ENCODE measurements at places on chromosomes 6 and 20. TPM values are rescaled to one million over a fixed set of nuclear protein-coding genes. Genes with fewer than 3 reads are reported as not detected.

SMLR1 gene
- not detected for total RNA-seq

DHX35 gene
- 12.9 TPM for total RNA-seq

SAPCD1 gene
- total RNA-seq: 12.8 TPM

DPPA5 gene
- total RNA-seq: not detected

FAM83D gene
- 23.1 TPM for total RNA-seq

DAAM2 gene
- not detected for total RNA-seq

SPAG4 gene
- total RNA-seq: 4.3 TPM

PRICKLE4 gene
- total RNA-seq: not detected

TAGAP gene
- 44.8 TPM for total RNA-seq

SSTR4 gene
- not detected for total RNA-seq

GSTA2 gene
- not detected for total RNA-seq

- peak; percentile 90 for DNase-seq
Measured at GRCh38 chr6:108782179-108783041, 65.8 kb upstream of the ARMC2 start.

GRCh38 chr6:137661601-137662000 lies 167.4 kb upstream of the OLIG3 start:
- DNase-seq: peak; percentile 65

- no peak for DNase-seq
Measured at GRCh38 chr6:48101290-48101689, 9.7 kb downstream of the PTCHD4 start.

- no peak for DNase-seq
Measured at GRCh38 chr6:25250878-25251277, 28.3 kb upstream of the CARMIL1 start.

GRCh38 chr20:57584768-57585461 lies 24.0 kb downstream of the PCK1 start:
- no peak for DNase-seq

- DNase-seq: no peak
Measured at GRCh38 chr20:10920396-10920795, 246.6 kb upstream of the JAG1 start.

GRCh38 chr6:92339936-92340640 lies 1079.3 kb downstream of the EPHA7 start:
- no peak for DNase-seq

GRCh38 chr6:12262236-12263061 lies 27.7 kb upstream of the EDN1 start:
- DNase-seq: no peak

DNA sequence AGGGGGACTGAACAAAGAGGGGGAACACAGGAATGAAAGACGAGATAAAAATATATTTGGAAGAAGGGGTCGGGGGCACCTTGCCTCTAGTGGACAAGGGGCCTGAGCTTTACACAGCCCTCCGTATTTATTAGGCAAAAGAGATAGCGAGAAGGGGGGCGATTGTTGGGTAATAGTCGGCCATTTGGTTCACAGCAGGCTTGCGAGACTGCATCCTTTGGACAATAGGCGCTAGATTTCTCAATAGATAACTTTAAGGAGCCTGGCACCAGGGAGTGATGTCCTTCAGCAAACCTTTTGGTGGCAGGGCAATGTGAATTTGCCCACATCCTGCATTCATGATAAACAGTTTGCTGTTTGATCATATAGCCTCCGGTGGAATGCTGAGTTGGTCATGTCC lies 3.0 kb upstream of the NANP start:
- DNase-seq: no peak

GRCh38 chr6:106014955-106015354 lies 71.2 kb upstream of the PRDM1 start:
- DNase-seq: no peak

DNA sequence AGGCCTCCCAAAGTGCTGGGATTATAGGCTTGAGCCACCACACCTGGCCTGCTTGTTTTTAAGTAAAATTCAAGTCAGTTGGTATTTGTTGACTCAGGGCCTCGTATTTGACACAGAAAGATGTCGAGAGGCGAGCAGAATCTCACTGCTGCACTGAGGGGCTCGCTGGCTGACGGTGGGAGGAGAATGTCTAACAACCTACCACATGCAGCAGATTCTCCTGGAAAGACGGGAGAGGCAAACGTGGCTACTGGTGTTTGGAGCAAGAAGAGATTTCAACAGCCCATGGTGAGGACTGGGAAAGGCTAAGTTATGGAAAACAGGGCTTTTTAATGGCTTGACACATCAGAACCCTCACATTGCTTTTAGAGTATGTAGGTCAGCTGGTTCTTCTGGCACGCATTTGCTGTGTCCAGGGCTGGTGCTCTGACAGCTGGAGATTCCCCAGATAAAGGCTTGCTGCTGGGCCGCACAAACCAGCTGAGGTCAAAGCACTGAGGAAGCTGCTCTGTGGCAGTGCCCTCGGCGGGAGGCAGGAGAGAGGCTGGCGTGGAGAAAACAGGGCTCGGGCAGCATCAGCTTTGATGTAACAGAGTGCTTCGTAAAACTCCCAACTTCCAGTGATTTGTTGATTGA lies 84.2 kb upstream of the FRMD1 start:
- DNase-seq: peak; percentile 32

DNA sequence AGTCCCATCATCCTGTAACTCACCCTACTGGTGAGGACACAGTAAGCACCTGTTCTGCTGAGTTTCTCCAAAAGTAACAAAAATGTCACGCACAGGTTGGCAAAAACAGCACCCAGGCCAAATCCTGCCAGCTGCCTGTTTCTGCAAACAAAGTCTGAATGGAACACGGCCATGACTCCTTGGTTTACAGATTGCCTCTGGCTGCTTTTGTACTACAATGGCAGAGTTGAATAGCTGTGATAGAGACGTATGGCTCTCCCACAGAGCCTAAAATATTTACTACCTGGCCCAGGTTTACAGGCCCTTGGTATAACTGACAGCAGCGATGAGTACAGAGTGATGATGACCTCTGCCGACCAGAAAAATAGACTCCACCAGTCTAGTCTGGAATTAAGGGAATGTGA lies 52.6 kb downstream of the CNKSR3 start:
- DNase-seq: no peak

GRCh38 chr20:3000852-3001523 lies 42.4 kb upstream of the GNRH2 start:
- DNase-seq: no peak

GRCh38 chr6:160378882-160379281 lies 30.7 kb downstream of the SLC22A3 start:
- no peak for DNase-seq

DNA sequence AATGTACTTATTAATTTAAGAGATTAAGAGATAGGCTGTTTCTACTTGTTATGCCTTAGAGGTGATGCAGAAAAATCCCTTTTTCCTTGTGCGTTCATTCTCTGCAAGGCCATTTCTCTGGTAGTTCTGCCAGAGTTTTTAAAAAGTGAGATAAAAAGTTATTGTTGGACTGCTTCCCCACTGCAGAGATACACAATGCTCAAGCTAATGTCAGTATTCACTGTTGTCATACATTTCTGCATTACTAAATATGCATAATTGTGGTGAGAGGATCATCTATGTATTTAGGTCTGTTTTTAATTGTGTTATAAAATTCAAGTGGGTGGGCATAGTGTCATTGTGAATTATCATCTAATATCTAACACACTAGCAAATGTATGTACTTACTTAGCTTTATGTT lies 600.4 kb downstream of the HTR1B start:
- DNase-seq: no peak

DNA sequence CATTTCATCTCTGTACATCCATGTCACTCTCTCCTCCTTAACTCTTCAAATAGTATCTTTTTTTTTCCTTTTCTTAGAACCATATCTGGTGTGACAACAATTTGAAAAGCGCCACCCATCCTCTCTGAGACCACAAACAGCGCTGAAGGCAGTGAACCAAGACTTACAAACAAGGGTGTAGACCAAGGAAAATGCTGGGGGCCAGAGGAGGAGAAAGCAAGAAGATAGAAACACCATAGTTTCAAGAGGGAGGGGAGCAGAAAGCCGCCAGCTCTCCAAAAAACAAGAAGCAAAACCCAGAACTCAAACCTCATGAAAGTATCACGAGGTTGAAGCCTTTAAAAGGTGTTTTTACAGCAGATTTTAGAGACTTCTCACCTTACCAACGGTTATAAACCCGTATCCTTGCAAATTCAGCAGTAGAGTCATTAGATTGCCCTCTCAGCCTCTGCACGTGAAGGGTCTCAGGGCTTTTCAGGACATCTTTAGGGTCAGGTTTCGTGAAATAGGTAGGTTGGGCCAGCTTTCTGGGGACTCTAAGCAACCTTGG lies 13.3 kb upstream of the RIPOR2 start:
- DNase-seq: peak; percentile 86

DNA sequence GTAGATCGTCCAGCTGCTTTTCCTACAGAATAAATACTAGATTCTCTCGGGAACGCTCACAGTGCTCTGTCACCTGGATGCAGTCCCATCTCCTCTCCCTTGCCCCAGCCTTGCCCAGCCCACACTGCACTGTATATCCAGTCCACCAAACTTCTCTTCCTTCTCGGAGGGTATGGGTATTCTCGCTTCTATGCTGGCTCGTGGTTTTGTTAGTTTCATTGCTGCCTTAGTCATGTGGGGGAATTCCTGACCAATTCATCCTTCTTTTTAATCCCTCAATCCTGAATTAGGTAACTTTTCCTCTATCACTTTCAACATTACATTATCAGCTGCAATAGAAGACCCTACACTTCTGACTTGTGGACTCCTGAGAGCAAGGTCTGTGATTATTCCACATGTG lies 252.4 kb downstream of the GMDS start:
- no peak for DNase-seq

- DNase-seq: no peak
Measured at GRCh38 chr6:89566930-89567629, 71.5 kb downstream of the LYRM2 start.

DNA sequence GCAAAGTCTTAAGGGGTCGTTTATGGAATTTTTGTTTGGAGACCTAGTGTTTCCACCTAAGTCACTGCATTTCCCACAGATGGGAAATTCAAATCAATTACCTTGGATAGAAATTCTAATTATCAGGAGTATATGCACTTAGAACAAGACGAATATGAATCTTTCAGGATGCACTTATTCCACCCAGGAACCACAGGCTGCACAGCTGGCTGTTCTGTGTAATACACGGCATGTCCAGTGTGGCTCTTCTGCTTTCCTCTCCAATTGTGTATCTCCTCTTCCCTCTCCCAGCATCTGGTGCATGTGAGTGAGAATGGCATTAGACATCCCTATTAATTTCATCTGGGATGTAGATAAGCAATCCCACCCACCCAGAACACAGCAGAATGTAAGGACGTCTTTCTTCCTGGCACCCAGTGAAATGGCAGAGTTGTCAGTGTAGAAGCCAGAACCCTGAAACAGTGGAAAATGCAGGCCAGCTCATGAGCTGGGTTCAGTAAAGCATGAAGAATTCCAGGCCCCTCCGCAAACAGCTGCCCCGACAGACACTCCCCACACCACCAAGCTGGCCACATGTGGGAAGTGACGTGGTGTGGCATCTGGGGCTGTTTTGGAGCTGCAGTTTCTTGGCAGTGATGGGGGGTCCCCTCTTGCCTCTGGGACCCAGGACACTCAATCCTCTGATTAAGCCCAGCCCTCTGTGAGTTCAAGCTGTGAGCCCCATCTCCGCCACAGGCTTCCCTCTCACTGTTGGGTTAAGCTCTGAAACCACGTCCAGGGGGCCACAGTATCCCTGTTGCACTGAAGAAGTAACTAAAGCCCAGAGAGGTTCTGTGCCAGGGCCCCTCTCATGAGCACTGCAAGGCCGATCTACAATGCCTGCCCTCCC lies 180.1 kb upstream of the CST7 start:
- DNase-seq: peak; percentile 19

DNA sequence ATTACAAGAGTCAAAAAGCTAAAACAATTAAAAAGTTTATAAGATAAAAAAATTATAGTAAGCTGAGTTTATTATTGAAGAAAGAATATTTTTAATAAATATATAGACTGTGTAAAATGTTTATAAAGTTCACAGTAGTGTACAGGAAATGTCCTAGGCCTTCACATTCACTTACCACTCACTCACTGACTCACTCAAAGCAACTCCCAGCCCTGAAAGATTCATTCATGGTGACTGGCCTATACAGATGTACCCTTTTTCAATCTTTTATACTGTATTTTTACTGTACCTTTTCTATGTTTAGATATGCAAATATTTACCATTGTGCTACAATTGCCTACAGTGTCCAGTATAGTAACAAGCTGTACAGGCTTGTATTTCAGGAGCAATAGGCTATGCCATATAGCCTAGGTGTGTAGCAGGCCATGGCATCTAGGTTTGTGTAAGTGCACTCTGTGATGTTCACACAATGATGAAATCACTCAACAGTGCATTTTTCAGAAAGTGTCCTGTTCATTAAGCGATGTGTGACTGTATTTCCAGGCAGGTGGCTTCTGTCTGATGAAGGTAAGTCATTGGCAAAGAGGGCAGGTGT lies 130.2 kb downstream of the BTBD3 start:
- no peak for DNase-seq

DNA sequence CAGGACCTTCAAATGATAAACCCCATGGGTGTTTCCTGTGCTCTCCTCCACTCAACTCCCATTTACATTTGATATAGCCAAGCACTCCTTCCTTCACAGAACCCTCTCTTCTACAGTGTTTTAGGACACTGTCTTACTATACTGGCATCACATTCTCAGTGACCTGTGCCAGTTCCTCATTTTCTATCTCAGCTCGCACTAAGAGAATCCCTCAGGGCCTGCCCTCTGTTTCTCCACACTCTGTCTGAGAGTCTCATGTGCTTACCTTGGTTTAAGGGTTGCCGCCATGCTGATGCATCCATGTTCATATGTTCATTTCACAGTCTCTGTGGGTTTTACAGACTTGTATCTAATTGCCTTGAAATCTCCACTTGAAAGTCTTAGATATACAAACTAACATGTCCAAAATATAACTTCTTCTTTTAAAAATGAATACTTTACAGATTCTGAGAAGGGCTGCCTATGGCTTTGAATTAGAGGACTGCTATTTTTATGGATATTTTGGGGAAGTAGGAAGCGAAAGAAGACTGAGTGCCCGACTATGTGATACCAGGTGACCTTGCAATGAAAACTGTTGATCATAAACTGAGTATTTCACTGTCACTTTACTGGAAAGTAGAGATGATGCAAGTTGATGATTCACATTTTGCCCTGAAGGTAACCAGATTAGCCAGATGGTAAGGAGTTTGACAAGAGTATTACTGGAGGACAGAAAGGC lies 153.1 kb upstream of the SIM1 start:
- no peak for DNase-seq

DNA sequence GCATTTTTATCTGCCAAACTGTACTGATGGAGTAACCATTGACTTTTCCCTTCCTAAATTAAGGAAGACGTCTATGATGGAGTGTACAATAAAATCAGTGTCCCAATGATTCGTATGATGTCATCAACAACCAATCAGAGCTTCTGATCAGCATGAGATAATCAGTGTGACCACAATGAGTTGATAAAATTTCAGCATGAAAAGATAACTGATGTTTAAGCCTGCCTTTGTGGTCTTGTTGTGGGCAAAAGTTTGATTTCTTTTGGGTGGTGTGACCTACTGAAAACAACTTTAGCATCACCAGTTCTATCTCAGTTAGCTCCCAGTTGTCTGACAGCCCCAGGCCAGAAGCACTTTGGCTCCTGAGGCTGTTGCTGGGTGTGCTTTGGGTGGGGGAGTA lies 3.3 kb downstream of the PCIF1 start:
- no peak for DNase-seq

Measured in activated CD8-positive, alpha-beta memory T cell treated with anti-CD3 and anti-CD28 coated beads, Interleukin-2, amount 10 ng/mL, durations not matched to agents 7 days and 5 days (primary cell).